ENCODE measurements at places on chromosomes 11 and 22.

- DNase-seq: peak; percentile 50
These were observed 2.9 kb upstream of the CYP2R1 start for GRCh38 chr11:14894657-14895598.

- no peak for DNase-seq
These were observed 316.7 kb downstream of the DLG2 start for GRCh38 chr11:85310479-85310878.

DNA sequence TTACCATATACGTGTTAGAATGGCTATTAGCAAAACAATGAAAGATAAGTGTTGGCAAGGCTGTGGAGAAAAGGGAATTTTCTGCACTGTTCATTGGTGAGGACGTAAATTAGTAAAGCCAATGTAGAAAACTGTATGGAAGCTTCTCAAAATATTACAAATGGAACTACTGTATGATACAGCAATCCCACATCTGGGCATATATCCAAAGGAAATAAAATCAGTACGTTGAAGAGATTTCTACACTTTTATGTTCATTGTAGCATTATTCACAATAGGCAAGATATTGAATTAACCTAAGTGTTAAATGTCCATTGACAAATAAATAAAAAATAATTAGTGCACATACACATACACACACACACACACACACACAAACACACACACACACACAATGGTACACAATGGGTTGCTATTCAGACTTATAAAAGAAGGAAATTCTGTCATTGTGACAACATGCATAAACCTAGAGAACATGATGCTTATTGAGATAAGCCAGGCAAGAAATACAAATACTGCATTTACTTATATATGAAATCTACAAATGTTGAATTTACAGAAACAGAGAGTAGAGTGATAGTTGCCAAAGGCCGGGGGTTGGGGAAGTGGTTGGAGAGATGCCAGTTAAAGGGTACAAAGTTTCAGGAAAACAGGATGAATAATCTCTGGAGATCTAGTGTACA lies 565.8 kb upstream of the LRRC4C start:
- no peak for DNase-seq

GRCh38 chr22:37377927-37378326 lies 49.4 kb downstream of the ELFN2 start:
- DNase-seq: no peak

GRCh38 chr22:36839356-36840073 lies 21.3 kb upstream of the NCF4 start:
- DNase-seq: no peak

DNA sequence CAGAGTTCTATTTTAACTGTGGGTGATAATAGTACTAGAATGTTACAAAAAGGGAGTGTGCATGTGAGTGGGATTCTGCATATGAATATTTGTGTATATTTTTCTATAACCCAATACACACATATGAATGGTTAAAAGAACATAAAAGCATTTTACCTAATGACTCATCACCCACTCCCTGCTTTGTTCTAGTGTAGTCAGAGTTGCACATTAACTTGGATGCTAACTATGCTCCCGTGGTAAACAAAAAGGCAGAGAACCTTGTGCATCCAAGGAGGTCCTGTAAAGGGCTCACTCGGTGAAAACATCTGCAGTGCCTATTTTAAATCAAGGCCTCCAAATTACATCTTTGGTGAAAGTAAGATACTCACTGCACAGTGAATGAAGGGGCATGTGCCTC lies 1289.4 kb downstream of the LRRC4C start:
- DNase-seq: no peak

DNA sequence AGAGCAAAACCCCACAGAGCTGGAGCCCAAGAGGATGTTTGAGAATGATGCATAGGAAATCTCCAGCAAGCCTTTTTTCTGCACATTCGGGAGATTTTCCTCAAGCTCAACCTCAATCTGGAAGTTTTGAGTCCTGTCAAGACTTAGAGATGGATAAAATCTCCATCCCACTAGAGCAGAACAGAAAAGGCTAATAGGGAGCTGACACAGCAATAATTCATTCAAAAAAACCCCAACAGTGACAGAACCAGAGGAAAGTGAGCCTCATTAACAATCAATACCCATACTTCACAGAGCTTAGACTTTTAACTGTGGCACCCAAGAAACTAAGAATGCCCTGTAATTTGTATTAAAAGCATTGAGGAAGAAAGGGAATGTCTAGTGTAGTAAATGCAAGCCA lies 115.9 kb upstream of the BDNF start:
- no peak for DNase-seq

DNA sequence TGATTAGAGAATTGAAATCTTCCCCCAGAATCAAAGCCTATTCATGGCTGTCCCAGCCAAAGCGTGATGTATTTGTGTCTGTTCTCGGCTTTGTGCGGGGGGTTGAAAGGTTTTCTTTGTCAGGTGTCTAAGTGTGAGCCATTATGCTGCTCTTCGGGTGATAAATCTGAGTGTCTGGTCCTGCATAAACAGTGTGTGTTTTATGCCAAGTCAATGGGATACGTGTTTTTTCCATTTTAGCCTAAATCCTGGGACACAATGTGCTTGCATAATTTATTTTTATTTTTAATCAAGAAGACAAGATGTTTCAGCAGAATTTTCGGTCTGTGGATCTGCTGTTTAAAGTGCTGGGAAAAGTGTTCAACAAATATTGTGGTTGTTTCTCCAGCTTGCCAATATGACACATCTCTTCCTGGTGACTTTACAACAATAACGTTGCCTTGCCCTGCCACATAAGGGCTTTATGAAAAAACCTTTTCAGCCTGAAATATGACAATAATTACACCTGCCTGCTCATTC lies 267.8 kb downstream of the TBC1D22A start:
- no peak for DNase-seq

DNA sequence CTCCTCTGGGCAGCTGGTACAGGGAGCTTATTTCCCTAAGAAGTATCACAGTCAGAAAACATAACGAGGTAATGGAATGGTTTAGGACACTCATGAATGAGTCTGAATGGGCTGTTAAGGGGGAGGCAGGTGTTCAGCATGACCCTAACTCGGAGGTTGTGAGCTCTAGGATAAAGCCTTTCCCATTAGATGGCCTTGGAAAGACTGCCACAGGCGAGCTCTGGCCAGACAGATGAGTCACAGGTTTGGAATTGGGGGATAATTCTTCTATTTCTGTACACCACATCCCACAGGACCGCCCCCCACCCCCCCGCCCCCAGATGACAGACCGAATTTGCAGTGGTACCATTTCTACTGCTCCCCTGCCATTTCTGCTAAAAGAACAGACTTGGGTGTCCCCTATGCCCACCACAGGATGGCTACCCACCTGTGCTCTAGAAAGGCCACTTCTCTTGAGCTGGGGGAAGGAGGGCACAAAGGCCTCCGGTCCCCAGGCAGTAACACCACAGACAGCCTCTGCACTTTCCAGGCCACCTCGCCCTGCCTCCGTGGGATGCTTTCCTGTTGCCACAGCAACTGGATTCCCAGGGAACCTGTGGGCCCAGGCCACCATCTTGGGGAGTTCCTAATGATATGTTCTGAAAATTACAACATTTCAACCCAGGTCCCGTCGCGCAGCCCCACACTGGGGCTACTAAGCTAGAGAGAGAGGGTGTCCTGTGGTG lies 76.7 kb downstream of the TRIM29 start:
- no peak for DNase-seq

- DNase-seq: no peak
These were observed 51.5 kb downstream of the FAM181B start for GRCh38 chr11:82682003-82682751.

DNA sequence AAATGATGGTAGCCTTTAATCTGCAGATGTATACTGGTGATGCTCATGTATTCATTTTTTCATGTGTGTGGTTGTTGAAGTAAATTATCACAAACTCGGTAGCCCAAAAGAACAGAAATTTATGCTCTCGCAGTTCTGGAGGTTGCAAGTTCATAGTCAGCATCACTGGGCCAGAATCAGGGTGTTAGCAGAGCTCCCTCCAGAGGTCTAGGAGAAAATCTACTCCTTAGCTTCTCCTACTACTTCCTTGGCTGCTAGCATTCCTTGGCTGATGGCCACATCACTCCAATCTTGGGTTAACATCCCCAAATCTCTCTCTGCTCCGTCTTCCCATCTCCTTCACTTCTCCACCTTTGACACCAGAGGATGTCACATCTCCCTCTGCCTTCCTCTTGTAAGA lies 45.3 kb upstream of the GALNT18 start:
- no peak for DNase-seq

GRCh38 chr11:97772705-97773104 lies 1248.0 kb upstream of the CNTN5 start:
- DNase-seq: no peak

DNA sequence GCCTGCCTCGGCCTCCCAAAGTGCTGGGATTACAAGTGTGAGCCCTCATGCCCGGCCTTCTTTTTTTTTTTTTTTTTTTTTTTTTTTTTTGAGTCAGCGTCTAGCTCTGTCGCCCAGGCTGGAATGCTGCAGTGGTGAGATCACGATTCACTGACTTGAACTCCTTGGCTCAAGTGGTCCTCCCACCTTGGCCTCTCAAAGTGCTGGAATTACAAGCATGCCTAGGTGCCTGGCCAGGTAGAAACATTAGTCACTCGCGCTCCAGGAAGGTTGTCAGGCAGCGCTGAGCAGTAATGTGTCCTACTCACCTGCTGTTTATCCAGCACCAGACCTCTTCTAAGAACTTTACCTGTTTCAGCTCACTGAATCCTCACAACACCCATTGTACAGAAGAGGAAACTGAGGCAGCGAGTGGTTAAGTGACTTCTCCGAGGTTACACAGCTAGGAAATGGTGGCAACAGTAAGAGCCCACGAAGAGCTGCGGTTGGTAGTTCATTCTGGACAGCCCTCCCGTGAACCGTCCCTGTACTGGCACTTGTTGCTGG lies 496 bp upstream of the CST6 start:
- no peak for DNase-seq

DNA sequence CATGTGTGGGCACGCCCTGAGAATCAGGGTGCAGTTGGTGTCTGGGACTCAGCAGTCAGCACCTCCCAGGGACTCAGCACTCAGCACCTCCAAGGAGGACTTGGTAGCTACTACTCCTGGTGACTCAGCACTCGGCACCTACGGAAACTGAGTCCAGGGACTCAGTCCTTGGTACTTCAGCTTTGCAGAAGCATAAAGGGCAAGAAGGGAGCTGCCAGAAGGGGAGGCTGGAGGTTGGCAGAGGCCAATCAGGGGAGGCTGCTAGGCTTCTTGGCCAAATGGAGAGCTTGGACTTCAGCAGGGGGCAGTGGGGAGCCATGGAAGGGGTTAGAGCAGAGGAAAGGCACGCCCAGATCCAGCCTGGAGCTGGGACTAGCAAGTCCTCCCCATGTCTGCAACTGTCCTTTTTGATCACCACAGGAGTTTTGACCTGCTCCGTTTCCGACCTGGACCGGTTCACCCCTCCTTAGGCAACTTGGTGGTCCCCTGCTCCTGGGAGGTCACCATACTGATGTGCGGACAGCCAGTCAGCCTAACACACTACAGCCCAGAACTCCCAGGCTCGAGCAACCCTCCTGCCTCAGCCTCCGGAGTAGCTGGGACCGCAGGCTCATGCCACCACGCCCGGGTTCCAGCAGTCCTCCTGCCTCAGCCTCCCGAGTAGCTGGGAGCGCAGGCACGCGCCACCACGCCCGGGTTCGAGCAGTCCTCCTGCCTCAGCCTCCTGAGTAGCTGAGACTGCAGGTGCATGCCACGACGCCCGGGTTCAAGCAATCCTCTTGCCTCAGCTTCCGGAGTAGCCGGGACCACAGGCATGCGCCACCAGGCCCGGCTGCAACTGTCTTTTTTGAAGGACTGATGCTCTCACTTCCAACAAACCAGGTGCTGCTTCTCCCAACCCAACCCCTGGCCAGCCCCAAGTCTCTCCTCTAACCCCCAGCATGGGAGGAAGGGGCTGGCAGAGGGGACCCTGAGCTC lies 1.5 kb downstream of the ANO9 start:
- DNase-seq: no peak

DNA sequence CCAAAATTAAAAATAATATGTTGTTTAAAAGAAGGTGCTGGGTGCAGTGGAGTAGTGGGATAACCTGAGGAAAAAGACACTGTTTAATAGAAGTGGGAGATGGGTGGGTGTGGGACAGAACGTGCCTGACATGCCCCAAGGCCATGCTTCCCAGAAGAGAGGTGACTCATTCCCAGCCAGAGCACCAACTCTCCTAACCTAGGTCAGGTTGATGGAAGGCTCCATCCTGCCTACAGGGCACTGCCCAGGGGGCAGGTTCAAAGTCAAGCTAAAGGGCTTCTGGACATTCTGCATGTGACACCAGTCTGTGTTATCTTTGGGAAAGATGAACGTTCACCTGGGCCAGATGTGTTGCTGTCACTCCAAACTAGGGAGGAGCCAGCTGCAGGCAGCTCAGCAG lies 453.1 kb downstream of the SOX6 start:
- no peak for DNase-seq

DNA sequence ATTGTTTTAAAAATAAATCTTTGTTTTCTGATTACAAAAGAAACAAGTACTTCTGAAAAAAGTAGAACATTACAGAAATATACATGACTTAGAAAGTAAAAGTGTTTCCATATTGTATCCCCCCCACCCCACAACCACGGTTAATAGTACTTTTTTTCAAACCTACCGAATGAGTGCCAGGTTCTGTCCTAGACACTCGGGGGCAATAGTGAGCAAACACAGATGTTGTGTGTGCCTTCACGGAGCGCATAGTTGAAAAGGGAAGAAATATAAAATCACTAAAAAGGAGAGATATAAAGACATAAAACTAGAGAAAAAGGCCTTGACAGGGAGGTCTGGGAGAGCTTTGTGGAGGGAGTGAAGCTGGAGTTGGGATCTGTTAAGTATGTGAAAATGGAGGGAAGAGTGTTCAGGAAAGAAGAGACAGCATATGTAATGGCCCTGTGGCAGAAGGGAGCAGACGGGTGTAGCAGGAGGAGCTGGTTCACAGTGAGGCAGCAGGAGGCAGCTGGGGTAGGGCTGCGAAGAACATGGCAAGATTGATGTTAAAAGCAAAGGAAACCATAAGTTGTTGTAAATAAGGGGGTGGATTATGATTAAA lies 42.1 kb upstream of the ALX4 start:
- no peak for DNase-seq

DNA sequence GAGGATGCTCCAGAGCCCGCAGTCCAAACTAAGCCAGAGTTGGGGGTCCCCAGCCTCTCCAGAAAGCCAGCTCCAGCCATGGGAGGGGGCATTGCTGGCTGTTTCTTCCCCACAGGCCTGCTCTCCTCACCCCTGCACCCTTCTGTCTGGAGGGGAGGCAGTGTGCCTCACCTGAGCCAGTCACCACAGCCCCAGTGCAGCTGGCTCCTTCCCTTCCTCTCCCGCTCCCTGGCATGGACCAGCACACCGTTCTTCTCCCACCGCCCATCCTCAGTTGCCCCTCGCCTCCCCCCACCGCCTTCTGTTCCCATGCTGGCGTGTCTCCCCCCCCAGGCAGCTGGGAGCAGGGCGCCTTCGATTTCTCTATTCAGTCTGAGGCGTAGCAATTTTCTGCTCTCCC lies 110.5 kb upstream of the THY1 start:
- DNase-seq: no peak

Measured in CD4-positive, alpha-beta T cell treated with Interleukin-15 for 1 hour (primary cell).